ENCODE measurements at places on chromosomes 2 and 18.

- no peak for DNase-seq
Observed at GRCh38 chr2:202423139-202423538, 47.0 kb downstream of the BMPR2 start.

DNA sequence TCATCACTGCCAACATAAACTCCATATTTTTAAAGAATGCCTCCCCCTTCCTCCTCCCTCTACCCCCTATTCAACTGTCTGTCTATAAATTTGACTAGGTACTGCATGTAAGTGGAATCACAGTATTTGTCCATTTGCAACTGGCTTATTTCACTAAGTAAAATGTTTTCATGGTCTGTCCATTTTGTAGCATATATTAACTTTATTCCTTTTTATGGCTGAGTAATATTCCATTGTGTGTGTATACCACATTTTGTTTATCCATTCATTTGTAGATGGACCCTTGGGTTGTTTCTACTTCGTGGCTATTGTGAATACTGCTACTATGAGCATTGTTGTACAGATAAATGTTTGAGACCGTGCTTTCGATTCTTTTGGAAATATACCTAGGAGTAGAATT lies 10.7 kb downstream of the SEH1L start:
- no peak for DNase-seq

- no peak for DNase-seq
Observed at GRCh38 chr2:238081150-238081549, 19.0 kb upstream of the ESPNL start.

- DNase-seq = peak; percentile 38
Observed at GRCh38 chr18:47050468-47050867, 15.0 kb upstream of the ELOA2 start.

DNA sequence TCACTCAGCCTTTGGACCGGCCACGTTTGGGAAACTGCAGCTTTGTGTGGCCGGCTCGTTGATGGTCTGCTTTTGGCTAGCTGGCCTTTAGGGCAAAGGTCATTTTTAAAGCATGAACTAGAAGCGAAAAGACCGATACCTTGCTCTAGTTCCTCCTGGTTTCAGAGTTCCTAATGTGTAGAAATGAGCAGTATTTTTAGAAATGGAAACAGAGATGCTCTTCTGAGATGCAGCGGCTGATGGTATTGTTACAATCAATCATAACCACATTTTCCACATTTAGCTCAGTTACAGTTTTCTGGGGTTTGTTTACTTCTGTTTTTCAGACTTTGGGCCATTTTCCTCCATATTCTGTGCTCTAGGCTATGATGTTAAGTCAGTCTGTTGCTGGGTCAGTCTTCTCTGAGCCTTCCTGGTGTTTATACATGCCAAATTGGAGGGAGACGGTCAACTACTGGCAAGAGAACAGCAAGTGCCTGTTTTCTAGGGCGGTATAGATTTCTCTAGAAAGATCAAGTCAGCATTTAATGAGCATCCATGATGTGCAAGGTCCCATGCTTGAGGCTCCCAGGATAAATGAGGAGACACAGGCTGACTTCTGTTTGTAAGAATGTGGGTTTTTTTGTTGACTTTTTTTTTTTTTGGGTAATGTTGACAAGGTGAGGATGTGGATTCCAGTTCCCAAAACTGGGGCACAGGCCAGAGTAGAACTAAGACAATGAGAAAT lies 28.0 kb downstream of the RNF144A start:
- DNase-seq = no peak

DNA sequence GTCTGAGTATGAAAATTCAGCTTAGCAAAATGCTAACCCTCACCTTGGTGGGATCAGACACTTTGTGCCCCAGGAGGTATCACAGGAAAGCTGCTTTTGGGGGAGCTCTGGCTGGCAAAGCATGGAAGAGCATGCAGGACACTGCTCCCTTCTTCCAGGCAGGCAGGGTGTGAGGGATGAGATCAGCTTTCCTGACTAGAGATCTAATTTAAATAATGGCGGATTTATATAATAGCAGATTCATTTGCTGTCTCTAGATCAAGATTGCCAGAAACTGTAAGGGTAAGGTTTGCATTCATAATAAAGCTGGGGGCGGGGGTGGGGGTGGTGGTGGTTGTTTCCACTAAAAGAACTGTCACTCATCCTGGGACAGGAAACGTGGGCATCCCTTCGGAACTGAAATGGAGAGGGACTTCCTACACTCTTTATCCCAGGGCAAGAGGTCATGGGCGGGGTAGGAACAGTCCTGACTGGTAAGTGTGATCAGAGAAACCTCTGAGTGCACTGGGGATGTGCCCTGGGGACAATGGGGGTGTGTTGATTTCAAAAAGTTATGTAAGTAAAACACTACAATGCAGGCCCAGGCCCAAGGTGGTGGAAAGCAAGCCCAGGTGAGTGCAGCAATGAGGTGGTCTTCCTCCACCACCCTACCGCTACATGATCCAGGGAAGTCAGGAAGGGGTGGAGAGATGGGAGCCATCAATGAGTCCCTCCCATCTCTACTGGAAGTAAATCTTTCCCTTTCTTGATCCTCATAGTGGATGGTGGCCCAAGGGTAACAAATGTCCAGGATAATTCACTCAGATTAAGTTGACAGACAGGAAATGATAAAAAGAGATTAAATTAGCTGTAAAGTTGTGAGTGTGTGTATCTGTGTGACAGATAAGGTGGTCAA lies 171.4 kb upstream of the SERPINE2 start:
- DNase-seq = no peak
